Left renal cortex interstitium (tissue), 4 donors: ENCODE measurements at places on chromosomes 6 and 20.

DNA sequence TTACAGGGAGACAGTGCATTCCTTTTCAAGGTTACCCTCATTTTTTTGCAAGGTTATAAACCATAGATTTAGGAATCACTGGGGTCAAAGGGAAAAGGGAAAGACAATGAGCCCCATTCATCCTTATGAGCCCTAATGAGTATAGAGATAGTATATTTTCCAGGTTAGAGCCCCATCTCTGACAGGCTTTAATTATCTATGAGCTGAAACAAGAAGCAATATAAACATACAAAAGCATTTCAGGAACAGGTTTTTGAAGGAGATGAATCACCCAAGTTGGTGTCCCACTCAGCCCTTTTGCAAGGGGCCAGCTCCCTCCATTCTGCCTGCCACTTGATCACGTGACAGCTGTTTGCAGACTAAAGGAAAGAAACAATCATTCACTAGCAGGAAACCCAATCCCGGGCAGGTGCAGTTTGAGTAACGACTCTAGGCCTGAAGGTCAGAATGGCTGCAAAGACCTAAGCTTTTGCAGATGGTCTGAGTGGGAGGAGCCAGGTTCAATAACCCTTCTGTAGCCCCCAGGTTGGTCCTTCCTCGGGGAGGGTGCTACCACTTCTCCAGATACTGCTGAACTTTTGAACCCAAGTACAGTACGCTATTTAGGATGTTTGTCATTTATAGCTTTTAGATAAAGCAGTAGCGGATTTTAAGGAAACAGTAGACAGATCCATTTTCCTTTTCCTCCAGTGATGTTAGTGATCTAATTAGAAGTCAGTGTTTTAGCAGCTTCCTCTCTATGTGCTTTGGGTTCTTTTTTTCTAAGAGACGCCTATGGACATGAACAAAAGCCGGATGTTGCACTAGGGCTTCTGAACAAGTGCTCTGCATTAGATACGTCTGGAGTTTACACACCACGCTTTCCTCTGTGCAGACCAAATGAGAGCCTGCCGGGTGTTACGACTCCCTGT lies 253.2 kb downstream of the SOX4 start:
- DNase-seq: peak; percentile 77

DNA sequence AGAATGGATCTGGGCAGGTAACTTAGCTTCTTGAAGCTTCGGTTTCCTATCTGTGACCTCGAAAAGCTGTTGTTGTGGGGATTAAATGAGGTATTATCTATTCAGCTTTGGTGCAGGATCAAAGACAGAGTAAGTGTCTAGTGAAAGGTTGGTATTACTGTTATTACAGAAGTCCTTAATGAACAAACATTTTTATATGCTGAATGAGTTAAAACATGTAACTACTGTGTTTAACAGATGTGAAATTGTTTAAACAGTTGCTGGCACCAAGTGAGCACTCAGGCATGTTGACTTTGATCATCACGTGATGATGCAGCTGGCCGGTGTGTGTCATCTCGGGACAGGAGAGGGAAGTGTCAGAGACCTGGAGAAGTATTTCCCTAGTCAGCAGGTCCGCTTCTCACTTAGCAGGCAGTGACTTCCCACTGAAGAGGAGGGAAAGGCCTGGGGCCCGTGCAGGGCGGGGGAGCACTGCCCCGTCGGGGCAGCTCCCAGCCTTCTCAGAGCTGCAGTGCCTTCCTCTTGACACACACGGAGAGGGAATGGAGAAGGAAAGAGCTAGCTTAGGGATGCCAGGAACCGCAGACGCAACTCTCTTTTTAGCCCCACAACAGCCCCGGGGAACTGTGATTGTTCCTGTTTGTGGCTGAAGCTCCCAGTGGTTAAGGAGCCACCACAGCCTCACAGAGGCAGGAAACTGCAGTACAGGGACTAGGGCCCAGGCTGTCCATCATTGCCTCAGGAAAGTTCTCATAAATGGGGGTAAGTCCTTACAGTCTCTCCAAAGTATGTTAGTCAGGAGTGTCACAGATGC lies 18.0 kb downstream of the TUBB2A start:
- DNase-seq: no peak

DNA sequence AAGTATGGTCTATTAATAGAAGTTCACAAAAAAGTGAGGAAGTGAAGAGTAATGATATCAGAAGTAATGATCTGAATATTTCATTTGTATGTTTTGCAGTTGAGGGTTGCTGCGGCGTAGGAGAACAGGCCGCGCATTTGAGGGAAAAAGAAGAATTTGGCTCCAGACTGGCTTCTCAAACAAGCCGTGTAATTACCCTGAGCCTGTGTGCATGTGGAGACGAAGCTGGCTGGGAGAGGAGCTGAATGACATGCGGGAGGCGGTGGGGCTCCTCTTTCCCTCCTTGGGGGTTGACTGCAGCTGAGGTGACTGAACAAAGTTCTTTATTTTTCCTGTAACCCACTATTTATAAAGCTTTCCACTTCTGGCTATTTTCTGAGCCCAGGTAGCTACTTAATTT lies 115.5 kb upstream of the AFDN start:
- no peak for DNase-seq

- no peak for DNase-seq
Observed at GRCh38 chr6:105940990-105941389, 145.1 kb upstream of the PRDM1 start.

DNA sequence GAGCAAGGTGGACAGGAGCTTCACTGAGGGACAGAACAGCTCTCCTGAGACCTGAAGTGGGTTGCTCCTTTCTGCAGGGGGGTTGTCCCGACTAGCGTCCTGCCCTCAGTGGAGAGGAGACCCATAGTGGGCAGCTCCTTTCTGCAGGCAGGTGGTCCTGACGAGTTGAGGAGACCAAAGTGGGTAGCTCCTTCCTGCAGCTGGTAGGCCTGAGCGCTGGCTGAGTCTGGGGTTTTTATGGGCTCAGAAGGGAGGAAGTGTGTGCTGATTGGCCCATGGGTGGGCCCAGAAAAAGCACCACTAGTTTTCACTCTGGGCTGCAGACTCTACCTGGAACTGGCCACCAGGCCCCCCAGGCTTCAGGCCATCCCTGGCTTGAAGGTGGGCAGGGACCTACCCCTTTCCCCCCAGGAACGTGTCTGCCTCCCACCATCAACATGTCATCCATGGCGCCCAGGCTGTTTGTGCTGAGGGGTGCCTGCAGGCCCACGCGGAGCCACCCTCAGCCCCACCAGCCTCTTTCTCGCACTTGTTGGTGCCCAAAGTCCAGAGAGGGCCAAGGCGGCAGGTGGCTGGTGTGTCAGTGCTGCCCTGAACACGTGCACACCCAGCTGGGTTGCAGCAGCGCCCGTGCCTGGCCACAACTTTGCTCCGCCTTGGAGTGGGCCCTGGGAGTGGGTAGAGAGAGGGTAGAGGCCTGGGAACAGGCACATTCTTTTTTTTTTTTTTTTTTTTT lies 1.6 kb upstream of the DEK start:
- DNase-seq: no peak

- DNase-seq: peak; percentile 50
Observed at GRCh38 chr6:44733868-44734267, 346.4 kb downstream of the CDC5L start.

DNA sequence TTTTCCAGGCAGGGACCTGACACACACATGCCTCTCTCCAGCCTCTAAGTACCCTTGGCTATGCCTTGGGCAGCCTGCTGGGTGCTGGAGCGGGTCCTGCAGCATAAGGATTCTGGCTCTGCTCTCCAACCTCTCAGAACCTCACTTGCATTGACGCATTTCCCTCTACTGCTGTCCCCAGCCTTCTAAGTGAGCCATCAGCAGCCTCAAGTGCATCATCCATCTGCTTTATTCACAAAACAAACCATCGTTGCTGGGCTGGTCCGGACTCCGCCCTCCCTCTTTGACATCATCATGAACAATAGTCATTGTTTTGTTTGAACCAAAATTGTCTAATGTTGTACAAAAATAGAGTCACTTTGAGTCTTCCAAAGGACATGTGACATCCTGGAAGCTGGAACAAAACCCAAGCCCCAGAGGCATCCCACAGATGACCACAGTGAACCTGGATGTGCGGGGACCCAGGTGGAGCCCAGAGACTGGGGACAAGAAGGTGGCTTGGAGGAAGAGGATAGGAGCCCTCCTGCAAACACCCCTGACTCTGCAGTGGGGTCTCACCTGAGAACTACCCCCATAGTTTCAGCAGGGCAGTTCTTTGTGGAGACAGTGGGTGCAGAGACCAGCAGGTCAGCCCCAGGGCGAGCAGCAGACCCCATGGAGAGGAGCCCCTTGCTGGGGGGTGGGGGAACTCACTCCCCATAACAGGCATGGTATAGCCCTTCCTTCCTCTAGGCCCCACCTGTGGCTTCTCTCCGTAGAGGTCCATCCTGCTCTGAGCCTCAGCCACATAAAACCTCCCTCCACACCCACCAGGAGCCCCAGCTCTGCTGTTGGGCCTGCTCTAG lies 230.1 kb downstream of the SYNDIG1 start:
- no peak for DNase-seq

- DNase-seq: no peak
Observed at GRCh38 chr6:87705070-87705691, 3.1 kb upstream of the AKIRIN2 start.

DNA sequence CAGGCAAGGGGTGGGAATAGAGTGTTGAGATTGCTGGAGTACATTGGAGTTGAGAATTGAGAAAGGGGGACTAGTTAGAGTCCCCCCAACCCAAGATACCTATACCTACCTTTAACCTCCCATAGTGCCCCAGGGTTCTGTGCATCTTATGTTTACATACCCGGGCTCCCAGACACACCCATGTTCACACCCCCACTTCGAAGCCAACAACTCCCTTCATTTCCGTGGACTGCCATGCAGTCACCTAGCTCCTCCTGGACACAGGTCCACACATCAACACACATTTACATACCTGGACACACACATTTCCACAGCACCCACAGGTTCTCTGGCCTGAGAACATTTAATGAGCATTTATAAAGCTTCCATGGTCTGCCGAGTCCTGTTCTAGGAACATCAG lies 5.1 kb downstream of the TMEM63B start:
- DNase-seq: no peak

GRCh38 chr20:58897488-58897887 lies 45.0 kb downstream of the GNAS start:
- DNase-seq: no peak

DNA sequence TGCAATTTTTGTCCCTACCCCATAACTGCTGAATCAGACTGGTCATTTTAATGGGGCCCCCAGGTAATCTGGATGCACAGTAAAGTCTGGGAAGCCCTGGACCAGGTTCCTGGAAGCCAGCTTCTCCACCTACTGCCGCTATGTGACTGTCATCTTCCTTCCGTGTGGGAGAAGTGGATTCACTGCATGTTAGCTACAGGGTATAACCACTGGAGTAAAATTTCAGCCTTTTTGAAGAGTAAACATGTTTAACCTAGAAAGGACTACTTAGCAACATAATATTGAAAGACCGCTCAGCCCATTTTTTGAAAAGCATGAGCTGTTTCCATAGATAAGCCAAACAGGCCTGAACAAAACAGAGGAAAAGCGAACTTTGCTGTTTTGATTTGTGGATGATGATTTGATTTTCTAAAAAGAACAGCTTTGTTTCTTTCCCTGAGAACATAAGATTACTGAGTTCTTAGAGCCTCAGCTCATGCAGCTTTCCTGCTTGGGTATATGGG lies 208.1 kb downstream of the PLCB4 start:
- no peak for DNase-seq

DNA sequence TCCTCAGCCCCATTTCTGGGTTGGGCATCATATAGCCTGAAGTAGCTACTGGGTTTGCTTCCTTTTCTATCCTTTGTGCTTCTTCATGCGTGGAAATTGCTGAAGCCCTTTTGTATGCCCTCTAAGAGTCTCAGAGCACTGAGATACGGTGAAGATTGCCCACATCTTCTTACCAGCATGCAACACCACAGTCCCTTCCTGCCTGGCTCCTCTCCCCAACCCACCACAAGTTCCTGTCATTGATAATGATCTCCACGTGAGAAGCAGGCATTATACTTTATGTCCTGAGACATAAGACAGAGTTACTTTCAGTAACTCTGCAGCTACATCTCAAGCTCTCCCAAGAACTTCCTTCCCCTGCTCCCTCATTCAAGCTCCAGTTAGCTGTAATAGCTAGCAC lies 15.8 kb upstream of the PLCB4 start:
- no peak for DNase-seq

- DNase-seq: no peak
Observed at GRCh38 chr20:32577657-32578056, 7.5 kb downstream of the NOL4L start.

DNA sequence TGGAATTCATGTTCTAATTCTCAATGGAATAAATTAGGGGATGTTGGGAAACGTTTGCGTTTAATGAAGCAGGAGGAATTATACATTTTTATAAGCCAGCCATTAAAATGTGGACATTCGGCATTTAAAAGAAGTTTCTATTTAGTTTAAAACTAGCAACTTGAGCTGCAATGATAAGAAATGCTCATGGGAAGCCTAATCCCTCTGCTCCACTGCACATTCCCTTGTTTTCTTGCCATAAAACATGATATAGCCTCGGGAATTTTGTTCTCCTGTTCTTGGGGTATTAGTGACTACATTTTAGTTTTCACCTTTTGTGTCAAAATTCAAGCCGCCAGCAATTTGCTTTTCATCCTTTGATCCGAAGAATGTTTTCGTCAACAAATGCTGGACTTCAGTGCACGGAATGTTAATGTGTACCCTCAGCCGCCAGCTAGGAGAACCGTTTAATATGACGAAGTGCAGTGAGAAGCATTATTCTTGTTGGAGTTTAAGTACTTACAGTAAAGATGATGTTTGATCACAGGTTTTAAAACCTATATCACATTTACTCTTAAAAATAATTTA lies 137.9 kb downstream of the HIVEP1 start:
- DNase-seq: no peak

DNA sequence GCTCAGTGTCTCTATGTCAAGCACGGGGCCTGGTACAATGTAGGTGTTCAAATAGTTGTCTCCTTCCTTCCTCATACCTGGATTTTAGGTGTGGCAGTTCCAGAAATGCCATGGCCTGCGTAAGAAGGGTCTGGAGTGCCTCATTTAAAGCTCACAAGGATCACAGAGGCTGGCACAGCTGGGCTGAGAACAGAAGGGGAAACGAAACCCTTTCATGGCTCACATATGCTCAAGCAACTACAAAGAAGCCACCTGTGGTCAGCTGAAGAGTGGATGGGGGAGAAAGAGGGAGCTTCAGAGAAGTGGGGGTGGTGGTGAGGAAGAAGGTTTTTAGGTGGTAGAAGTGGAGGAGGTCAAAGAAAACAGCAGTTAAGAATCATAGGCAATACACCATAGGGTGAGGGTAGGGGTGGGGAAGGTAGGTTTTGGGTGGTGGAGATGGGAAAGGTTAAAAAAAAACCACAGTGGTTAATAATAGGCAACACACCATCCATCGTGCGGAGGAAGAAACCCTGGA lies 17.0 kb upstream of the TOP1 start:
- DNase-seq: no peak

DNA sequence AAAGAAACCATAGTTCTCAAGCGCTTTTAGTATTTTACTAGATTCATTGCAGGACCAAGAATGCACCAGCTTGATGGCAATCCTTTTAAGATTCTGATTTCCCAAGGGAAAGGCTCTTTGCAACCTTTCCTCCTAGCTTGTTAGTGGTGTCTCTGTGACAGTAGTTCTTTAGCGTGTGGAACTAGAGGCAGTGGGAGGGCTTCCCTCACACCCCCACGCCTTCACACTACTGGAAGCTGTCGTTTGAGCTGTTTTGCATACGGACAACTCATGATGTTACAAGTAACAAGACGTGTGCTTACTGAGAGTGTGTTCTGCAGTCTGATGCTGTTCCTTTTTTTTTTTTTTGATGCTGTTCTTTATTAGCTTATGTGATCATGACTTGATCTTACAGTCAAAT lies 34.1 kb downstream of the EYA4 start:
- no peak for DNase-seq

GRCh38 chr6:96075826-96076225 lies 60.1 kb downstream of the FUT9 start:
- DNase-seq: no peak
